CD4-positive, alpha-beta T cell treated with Interleukin-17A for 4 hours (primary cell): ENCODE measurements at places on chromosomes 12 and 14.

- peak; percentile 53 for DNase-seq
Observed at GRCh38 chr14:100237735-100238418, 1.1 kb upstream of the YY1 start.

GRCh38 chr12:108273217-108273616, 65.9 kb downstream of the CMKLR1 start:
- no peak for DNase-seq

DNA sequence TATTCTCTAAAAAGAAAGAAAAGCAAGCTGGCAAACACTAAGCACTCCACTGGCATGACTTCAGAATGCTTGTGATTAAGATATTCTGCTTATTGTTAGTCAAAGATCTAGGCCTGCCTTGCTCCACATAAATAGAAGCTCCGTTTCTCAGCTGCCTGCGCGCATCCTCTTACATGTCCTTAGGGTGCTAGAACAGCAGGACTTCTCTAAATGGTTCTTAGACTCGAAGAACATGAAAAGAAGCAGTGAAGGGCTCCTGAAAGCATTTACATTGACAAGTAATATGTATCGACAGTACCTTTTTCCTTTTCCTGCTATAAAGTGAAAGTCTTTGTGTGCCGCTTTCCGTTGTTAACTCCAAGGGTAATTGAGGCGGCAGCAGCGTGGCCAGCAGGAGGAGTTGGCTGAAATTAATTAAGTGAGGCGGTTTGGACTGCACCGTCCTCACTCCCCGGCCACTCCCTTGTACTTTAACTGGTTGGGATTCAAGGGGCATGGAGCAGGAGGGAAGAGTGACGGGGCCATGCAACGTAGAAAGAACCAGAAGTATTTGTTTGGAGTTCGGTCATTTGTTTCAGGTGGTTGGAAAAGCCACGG, 34.2 kb upstream of the OTX2 start:
- no peak for DNase-seq

- no peak for DNase-seq
Observed at GRCh38 chr12:80087486-80088213, 11.7 kb upstream of the OTOGL start.

- no peak for DNase-seq
Observed at GRCh38 chr14:93395231-93395630, 35.5 kb upstream of the UNC79 start.

- no peak for DNase-seq
Observed at GRCh38 chr14:70407621-70408020, 9.3 kb downstream of the SYNJ2BP start.

DNA sequence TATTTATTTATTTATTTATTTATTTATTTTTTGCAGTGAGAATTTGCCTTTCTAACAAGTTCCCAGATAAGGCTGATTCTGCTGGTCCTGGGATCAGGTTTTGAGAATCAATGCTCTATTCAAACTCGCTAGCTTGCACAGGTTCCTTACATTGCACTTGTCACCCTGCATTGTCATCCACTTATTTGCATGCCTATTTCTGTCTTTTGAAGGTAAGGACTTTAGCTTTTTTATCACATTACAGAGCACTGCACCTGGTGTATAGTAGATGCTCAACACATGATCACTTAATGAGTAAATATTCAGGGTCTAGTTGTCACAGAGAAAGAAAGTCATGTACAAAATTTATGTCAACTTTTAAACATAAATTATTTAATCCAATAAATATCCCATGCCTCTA, 219.7 kb upstream of the BTG1 start:
- DNase-seq, result no peak

- DNase-seq, result no peak
Observed at GRCh38 chr14:73788317-73788598, 63.4 kb upstream of the PTGR2 start.

- DNase-seq, result peak; percentile 26
Observed at GRCh38 chr14:22553445-22553844, 35.6 kb downstream of the DAD1 start.
